T-helper 2 cell treated with Interferon-gamma antibody and Interleukin-4, amounts not matched to agents 5 μg/mL and 100 μg/mL, for 36 hours (primary cell): ENCODE measurements at places on chromosomes 1 and 21.
A peak's percentile ranks its signal among the peaks of the same experiment; 100 is the strongest.

DNA sequence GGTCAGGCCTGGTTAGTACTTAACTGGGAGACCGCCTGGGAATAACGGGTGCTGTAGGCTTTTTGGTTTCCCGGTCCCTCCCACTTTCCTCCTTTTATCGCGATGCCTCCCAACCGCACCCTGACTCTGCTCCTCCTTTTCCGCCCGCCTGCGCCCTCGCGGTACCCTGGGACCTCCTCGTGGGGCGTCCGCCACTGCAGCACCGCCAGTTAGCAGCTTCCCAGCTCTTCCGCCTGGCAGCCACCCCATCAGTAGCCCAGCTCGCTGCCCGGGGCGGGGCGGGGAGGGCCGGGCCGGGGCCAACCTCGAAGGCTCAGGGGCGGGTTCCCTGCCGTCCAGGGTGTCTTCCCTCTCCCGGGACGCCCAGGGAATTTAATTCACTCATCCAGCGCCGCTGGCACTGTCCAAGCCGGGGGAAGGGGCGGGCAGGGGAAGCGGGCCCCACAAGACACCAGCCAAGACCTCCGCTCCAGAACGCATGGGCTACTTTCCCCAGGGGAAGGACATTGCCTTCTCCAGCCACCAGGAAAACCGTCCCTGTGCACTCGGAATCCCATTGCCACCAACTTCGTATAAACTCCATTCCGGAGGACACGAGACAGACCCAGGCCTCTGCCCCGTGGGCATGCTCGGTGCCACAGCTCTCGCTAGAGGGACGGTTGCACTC is 2.0 kb upstream of the ZNF678 start:
- no peak for DNase-seq

DNA sequence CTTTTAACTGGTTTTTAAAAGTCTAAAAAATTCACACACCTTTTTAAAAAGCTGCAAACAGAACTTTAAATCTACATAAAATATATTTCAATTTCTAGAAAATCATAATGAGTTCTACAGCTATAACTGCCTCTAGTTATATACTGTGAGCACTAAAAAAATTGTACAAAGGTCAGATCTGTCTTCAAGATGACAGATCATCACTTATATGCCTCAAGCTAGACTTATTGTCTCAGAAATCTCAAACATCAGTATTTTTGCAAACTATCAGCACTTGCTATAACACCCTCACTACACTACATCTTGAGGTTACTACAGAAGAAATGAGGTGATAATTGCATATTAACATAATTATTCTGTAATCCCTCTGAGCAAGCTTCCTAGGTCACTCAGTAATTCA is 76.5 kb downstream of the ZNF644 start:
- no peak for DNase-seq

DNA sequence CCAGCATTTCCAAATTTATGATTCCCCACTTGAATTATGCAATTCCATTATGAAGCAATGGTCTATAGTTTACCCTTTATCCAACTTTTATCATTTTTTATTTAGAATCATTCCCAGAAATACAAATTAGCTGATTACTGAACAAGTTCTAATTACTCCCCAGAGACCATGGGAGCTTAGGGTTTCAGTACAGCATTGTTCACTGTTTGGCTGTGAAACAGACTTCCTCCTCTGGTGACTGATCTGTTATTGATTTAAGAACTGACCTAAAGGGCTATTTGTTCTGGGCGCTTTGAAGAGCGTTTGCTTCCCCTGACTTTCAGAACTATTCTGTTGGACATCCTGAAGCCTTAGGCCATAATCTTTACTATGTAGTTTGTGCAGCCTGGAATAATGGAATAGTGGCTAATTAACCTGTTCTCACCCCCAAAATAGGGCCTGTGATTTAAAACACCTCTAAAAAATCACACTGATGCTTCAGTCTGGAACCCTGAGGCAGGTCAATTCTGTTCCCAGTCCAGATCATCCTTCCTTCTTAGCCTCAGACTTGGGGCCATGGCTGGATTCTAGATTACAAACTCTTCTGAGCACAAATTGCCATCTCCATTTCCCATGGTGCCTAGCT is 58.7 kb downstream of the ALG14 start:
- no peak for DNase-seq

- no peak for DNase-seq
Measured at GRCh38 chr1:90989990-90990389, 31.8 kb downstream of the ZNF644 start.

GRCh38 chr1:184388319-184388889 is 1.6 kb downstream of the C1orf21 start:
- DNase-seq: no peak

DNA sequence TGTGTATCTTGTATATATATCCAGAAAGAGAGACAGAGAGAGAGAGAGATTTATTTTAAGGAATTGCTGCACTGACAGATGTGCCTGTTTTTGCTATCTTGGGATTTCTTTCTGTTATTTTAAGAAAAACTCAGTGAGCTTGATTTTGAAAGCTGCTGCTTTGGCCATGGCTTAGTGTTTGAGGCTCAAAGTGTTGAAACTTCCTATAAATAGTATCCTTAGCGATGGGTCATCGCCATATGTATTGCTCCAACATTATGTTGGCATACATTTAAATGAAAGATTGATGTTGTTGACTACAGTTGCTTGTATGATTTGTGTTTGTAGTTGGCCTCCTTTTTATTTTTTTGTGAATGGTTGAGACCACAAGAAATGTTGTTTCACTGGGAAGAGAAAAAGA is 29.0 kb upstream of the NTPCR start:
- no peak for DNase-seq

DNA sequence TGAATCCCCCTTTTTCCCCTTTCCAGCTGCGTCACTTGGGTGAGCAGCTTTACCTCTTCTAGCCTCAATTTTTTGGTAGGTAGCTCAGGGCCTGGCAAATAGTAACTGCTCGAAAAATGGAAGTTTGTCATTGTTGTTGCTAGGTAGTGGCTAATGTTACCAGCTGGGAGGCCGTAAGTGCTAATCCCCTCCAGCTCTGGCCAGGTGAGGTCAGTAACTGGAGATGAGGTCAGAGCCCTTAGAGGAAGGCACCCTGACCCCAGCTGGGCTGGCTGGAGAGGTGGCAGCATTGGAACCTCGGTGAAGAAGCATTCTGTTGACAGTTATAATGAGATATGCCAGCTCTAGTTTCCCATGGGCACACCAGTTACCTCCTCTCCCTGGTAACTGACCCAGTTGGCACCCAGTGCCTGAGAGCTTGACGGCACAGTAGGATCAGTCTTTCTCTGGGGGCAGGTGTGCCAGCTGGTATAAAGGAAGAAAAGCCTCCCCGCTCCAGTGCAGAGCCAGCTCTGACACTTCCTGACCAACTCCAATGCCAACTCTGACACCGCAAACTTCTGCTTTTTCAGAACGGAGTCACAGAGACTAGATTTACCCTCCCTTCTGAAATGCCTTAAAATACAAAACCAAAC is 35.0 kb upstream of the SLC2A1 start:
- no peak for DNase-seq

- DNase-seq: peak; percentile 69
Measured at GRCh38 chr1:44786138-44786840, 1.7 kb downstream of the BEST4 start.

GRCh38 chr1:2132222-2133038 is 62.1 kb downstream of the FAAP20 start:
- no peak for DNase-seq

DNA sequence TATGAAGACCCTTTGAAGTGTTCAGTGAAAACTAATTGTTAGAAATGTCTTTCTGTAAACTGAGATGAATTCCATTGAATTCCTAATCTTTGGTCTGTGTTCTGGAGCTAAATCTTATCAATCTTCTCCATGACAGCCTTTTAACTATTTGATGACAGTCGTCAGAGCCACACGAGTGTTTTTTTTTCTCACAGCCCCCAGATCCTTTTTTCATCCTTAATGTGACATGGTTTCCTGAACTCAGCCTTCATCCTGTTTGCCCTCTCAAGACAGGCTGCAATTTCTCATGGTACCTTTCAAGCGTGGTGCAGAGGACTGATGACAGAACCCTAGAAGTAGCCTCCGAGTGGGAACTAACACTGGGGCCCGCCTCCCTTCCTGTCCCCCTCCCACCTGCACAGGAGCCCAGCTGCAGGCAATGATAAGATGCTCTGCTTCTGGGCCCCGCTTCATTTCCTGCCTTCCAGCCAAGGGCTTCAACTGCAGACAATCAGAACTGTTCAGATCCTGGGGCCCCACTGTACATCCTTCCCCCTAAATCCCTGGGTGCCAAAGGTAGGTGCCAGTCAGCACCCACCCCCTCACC is 114.6 kb upstream of the VAV3 start:
- peak; percentile 24 for DNase-seq

DNA sequence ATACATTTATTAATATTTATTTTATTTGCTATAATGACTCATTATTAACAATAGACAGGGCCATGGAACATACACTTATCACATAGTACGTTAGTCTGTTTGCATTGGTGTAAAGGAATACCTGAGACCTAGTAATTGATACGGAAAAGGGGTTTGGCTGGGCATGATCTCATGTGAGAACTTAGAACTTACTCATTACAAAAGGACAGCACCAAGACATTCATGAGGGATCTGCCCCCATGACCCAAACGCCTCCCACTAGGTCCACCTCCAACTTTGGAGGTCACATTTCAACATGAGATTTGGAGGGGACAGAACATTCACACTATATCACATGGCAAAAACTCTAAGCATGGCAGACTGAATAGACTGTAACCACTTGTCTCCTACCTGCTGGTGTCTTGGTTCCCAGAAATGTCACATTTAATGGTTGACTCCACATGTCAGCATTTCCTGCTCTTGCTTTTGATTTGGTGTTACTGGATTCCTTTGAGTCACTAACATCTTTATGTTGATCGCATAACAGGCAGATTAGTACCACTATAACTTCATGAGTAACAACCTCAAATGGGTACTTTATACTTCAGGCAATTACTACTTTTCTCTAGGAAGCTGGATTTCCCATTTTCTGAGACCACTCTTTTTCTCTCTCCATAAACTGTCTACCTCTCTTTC is 3.5 kb upstream of the C1orf116 start:
- no peak for DNase-seq

- no peak for DNase-seq
Measured at GRCh38 chr1:161095230-161095629, 2.9 kb upstream of the KLHDC9 start.

DNA sequence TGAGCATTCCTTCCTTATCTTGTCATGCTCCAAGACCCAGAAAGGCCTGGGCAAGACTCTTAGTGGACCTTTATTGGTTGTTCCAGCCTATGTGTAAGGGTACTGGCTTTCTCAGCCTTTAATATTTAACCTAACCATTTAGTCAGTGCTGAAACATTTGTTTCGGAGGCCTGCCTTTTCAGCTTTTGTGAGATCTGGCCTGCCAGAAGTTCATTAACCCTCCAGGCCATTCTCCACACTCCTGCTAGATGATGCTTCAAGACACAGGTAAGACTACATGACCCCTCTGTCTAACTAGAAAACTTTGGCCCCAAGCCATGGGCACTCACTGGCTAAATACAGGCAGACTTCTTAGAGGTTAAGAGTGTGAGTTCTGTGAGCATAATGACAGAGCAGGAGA is 138.4 kb upstream of the ZP4 start:
- no peak for DNase-seq

DNA sequence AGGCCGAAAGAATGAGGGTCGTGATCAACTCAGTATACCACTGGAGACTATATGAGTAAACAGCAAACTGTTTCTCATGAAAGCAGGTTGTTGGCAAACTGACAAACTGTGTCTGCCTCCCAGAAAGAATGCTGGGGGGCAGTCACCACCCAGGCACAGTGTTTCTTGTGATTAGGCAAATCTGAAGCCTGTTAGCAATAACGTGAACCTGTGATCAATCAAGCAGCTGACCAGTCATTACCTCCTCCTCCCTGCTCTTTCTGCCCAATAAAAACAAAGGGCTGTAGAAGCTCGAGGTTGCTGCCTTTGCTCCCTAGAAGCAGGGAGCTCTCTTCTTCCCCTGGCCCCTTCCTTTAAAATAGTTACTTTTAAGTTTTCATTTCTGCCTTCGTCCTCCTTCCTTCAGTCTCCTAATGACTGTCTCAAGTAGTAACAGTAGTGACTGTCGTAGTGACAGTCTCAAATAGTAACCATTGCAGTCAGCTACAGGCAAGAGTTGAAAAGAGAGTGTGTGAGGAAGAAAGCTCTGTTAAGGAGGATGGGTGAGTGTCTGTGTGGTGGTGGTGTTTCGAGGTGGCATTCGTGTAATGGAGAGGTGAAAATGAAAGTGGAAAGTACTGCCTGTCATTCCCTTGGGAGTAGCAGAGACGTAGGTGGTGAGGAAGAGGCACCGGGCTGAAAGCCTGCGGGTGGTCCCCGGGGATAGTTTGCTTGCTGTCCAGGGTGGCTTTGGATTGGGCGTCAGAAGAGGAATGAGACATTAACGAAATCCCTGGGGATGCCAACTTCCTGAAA is 14.5 kb downstream of the HHAT start:
- no peak for DNase-seq

GRCh38 chr1:99988210-99988765 is 18.5 kb downstream of the SLC35A3 start:
- DNase-seq: no peak

DNA sequence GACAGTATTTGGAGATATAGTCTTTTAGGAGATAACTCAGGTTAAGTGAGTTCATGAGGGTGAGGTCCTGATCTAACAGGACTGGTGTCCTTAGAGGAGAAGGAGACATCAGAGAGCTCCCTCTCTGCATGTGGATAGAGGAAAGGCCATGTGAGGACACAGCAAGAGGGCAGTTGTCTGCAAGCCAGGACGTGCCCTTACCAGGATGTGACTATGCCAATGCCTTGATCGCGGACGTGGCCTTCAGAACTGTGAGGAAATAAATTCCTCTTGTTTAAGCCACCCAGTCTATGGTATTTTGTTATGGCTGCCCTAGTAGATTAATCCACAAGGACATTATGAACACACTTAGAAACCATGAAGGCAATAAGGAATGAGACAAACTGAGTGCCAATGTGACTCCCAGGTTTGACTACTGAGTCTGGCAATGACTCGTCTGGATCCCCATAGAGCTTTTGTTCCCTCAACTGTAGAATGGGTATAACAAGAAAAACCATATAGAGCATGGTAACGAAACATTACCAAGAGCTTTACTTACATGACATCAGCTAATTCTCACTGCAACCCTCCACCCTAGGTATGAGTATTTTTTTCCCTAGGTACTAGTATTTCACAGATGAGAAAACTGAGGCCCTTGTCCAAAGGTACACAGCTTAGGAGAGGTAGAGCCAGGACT is 6.5 kb downstream of the URB1 start:
- no peak for DNase-seq

DNA sequence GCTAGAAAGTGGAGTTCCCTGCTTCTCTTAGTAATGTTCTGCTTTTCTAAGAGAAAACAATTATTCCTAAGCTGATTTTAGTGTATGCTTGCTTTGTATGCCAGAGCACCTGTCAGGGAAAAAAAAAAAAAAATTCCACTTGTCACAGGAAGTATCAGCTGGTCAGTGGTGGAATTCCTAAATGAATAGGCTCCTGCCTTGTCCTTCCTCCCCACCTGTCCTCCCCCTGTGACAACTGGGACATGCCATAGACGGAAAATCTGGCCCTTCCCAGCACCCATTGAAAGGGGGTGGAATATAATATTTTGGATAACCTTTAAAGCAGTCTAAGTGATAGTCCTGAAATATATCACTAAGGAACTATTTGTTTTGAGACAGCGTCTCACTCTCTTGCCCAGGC is 10.8 kb downstream of the FNDC5 start:
- DNase-seq: no peak
